Calu3 (cell line): ENCODE measurements at places on chromosomes 3 and 15. TPM values are rescaled to one million over a fixed set of nuclear protein-coding genes. Genes with fewer than 3 reads are reported as not detected.

Gene SLMAP
- 103 and 114 TPM in 2 replicates for total RNA-seq

Gene SLC9C1
- total RNA-seq, result not detected in 2 replicates

Gene PHLDB2
- 15.4 and 30.7 TPM in 2 replicates for total RNA-seq

Gene ARL6IP5
- total RNA-seq, result 65.5 and 76.9 TPM in 2 replicates

Gene OXTR
- 2.8 and 3.4 TPM in 2 replicates for total RNA-seq

Gene CHL1
- 0.73 and 1.0 TPM in 2 replicates for total RNA-seq
